ENCODE measurements at places on chromosomes 7 and 10. TPM values are rescaled to one million over a fixed set of nuclear protein-coding genes. Genes with fewer than 3 reads are reported as not detected.
A peak's percentile ranks its signal among the peaks of the same experiment; 100 is the strongest.

ZP3 gene
- total RNA-seq, result not detected

RAB18 gene
- total RNA-seq, result 20.7 TPM

FAM25C gene
- not detected for total RNA-seq

OR2A12 gene
- not detected for total RNA-seq

PRF1 gene
- 6.6 TPM for total RNA-seq

MCM10 gene
- not detected for total RNA-seq

CARD11 gene
- total RNA-seq, result 3.3 TPM

ACTL6B gene
- not detected for total RNA-seq

GRCh38 chr7:128275681-128276080 lies 34.6 kb downstream of the LEP start:
- no peaks in the 10 kb centered on the region for H3K4me1 ChIP-seq
- H3K27ac ChIP-seq, result no peak overlapping the region
- no peaks in the 10 kb centered on the region for H3K36me3 ChIP-seq
- DNase-seq, result no peak

DNA sequence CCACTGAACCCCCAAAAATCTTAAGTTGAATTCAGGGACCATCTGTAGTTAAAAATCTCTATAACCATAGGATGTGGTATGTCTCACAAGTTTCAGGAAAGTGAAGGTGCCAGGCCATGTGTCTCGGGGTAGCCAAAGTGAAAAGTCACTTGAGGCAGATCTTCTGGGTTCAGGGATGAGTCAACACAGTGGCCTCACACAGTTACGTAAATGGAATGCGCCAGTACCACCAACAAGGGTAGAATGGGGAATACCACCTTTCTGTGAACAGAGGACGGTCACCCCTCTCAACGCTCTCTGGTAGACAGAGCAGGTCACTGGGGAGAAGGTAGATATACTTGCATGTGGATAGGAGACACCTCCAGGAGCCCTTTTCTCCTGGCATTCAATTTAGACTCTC lies 71.4 kb downstream of the ELMO1 start:
- H3K4me3 ChIP-seq, result no peak overlapping the region
- H3K36me3 ChIP-seq, result peaks cover 21% of the 10 kb centered on the region
- H3K4me1 ChIP-seq, result no peaks in the 10 kb centered on the region
- no peak for DNase-seq

GRCh38 chr7:77459311-77459726 lies 43.2 kb upstream of the GSAP start:
- H3K4me3 ChIP-seq, result no peak overlapping the region
- H3K27me3 ChIP-seq, result no peaks in the 10 kb centered on the region
- H3K27ac ChIP-seq, result no peak overlapping the region
- no peaks in the 10 kb centered on the region for H3K36me3 ChIP-seq
- DNase-seq, result no peak

GRCh38 chr7:48085942-48086341 lies 3.1 kb upstream of the UPP1 start:
- no peak overlapping the region for H3K4me3 ChIP-seq
- no peaks in the 10 kb centered on the region for H3K27me3 ChIP-seq
- no peaks in the 10 kb centered on the region for H3K36me3 ChIP-seq
- H3K27ac ChIP-seq, result no peak overlapping the region
- peaks cover 66% of the 10 kb centered on the region for H3K4me1 ChIP-seq

- DNase-seq, result no peak
- no peak overlapping the region for H3K27ac ChIP-seq
- H3K36me3 ChIP-seq, result no peaks in the 10 kb centered on the region
- H3K4me3 ChIP-seq, result no peak overlapping the region
- no peaks in the 10 kb centered on the region for H3K4me1 ChIP-seq
Measured at GRCh38 chr10:23417254-23417653, 21.6 kb upstream of the OTUD1 start.

GRCh38 chr10:129945941-129946760 lies 17.9 kb downstream of the EBF3 start:
- H3K4me1 ChIP-seq, result peaks cover 84% of the 10 kb centered on the region
- H3K36me3 ChIP-seq, result no peaks in the 10 kb centered on the region
- H3K27me3 ChIP-seq, result no peaks in the 10 kb centered on the region
- peak overlapping the region; percentile 17 for H3K4me3 ChIP-seq
- H3K27ac ChIP-seq, result peak overlapping the region; percentile 65

GRCh38 chr7:44097064-44097932 lies 6.8 kb upstream of the AEBP1 start:
- no peak overlapping the region for H3K27ac ChIP-seq
- H3K36me3 ChIP-seq, result no peaks in the 10 kb centered on the region
- DNase-seq, result no peak
- no peak overlapping the region for H3K4me3 ChIP-seq
- no peaks in the 10 kb centered on the region for H3K27me3 ChIP-seq

- no peaks in the 10 kb centered on the region for H3K4me1 ChIP-seq
- no peak overlapping the region for H3K27ac ChIP-seq
- H3K27me3 ChIP-seq, result no peaks in the 10 kb centered on the region
- no peak for DNase-seq
Measured at GRCh38 chr7:94923412-94923811, 16.0 kb downstream of the PPP1R9A start.

- no peak overlapping the region for H3K4me3 ChIP-seq
- H3K4me1 ChIP-seq, result no peaks in the 10 kb centered on the region
- no peak overlapping the region for H3K27ac ChIP-seq
- no peak for DNase-seq
- no peaks in the 10 kb centered on the region for H3K27me3 ChIP-seq
- H3K36me3 ChIP-seq, result no peaks in the 10 kb centered on the region
Measured at GRCh38 chr7:146417176-146417575, 300.6 kb downstream of the CNTNAP2 start.

GRCh38 chr7:68699090-68699711 lies 899.1 kb upstream of the AUTS2 start:
- H3K27me3 ChIP-seq, result no peaks in the 10 kb centered on the region
- DNase-seq, result no peak
- no peak overlapping the region for H3K27ac ChIP-seq
- H3K4me3 ChIP-seq, result no peak overlapping the region
- H3K4me1 ChIP-seq, result no peaks in the 10 kb centered on the region

GRCh38 chr10:43421519-43421918 lies 12.5 kb upstream of the HNRNPF start:
- no peaks in the 10 kb centered on the region for H3K36me3 ChIP-seq
- peak overlapping the region; percentile 97 for H3K27ac ChIP-seq
- peak overlapping the region; percentile 70 for H3K4me3 ChIP-seq
- peaks cover 27% of the 10 kb centered on the region for H3K4me1 ChIP-seq

DNA sequence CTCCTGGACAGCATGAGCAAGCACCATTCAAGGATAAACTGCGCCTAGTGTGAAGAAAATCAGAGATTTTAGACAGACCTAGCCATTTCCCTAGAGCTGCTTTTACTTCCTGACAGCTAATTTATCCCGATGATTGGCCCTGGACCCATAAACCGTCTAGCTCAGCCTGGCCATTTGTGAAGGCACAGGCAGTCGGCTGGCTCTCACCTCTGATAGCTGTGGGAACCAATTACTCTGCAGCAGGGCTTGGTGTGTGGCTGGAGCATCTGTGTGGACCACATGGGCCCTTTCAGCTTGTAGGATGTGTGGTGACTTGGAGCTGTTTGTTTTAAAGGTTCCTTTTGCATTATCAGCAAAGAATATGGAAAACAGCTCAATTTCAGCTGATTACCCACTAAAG lies 111.1 kb upstream of the NPY start:
- DNase-seq, result no peak
- no peaks in the 10 kb centered on the region for H3K4me1 ChIP-seq
- no peak overlapping the region for H3K27ac ChIP-seq
- H3K4me3 ChIP-seq, result no peak overlapping the region
- H3K27me3 ChIP-seq, result no peaks in the 10 kb centered on the region

DNA sequence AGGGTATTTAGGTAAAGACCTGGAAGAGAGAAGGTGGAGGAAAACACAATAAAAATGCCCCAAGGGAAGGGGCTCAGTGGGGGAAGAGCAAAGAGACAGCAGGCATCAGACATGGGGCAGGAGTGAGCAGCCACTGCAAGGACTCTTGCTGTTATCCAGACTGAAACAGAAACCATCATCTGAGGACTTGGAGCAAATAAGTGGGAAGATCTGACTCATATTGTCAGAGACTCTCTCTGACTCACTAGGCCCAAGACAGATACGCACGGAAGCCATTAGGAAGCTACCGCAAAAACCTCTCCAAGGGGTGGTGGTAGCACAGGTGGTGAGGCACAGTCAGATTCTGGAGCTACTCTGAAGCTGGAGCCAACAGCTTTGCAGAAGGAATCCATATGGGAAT lies 110.7 kb downstream of the RNF32 start:
- DNase-seq, result no peak
- H3K27me3 ChIP-seq, result no peaks in the 10 kb centered on the region
- no peaks in the 10 kb centered on the region for H3K4me1 ChIP-seq
- H3K4me3 ChIP-seq, result no peak overlapping the region

- peak; percentile 93 for DNase-seq
- peak overlapping the region; percentile 100 for H3K27ac ChIP-seq
- peaks cover 66% of the 10 kb centered on the region for H3K4me1 ChIP-seq
- H3K36me3 ChIP-seq, result peaks cover 38% of the 10 kb centered on the region
- H3K27me3 ChIP-seq, result no peaks in the 10 kb centered on the region
Measured at GRCh38 chr10:101000915-101001658, 1.5 kb downstream of the LZTS2 start.

DNA sequence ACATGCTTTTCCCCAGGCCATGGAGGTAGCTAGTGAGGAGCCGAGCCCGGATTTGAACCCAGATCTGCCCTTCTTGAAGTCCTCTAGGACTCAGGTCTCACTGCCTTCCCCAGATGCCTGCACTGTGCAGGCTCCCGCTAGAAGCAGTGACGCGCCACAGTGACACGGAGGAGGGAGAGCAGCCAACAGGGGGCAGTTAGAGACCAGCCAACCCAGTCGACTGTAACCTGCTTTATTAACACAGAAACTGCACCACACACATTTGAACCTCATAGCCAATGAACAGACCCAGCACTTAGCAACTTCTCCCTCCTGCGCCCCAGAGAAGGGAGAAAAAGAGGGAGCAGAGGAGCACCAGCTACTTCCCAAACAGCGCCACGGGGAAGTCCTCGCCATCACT lies 27.4 kb downstream of the PILRA start:
- peaks cover 45% of the 10 kb centered on the region for H3K36me3 ChIP-seq
- peaks cover 13% of the 10 kb centered on the region for H3K4me1 ChIP-seq
- no peak overlapping the region for H3K27ac ChIP-seq

DNA sequence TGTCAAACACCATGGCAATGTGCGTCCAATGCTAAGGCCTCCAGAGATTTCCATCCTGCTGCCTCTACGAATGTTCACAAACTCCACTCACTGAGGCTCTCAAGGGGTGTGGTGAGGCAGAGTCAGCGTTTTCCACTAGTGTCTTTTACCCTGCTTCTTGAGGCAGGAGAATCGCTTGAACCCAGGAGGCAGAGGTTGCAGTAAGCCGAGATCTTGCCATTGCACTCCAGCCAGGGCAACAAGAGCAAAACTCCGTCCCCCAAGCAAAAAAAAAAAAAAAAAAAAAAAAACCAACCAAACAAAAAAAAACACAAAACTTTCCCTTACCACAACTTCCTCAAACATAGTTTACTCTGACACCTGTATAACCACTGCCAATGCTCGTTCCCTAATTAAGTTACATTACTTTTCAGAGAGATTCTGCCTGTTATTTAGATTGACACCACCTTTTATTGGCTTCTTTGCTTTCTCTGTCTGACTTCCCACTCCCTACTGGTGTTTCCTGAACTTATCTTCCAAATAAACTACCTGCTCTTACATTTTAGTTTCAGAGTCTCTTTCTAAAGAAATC lies 102.1 kb upstream of the ZNF746 start:
- DNase-seq, result no peak
- no peaks in the 10 kb centered on the region for H3K4me1 ChIP-seq
- H3K27ac ChIP-seq, result no peak overlapping the region
- no peak overlapping the region for H3K4me3 ChIP-seq
- H3K36me3 ChIP-seq, result peaks cover 11% of the 10 kb centered on the region
- H3K27me3 ChIP-seq, result no peaks in the 10 kb centered on the region

DNA sequence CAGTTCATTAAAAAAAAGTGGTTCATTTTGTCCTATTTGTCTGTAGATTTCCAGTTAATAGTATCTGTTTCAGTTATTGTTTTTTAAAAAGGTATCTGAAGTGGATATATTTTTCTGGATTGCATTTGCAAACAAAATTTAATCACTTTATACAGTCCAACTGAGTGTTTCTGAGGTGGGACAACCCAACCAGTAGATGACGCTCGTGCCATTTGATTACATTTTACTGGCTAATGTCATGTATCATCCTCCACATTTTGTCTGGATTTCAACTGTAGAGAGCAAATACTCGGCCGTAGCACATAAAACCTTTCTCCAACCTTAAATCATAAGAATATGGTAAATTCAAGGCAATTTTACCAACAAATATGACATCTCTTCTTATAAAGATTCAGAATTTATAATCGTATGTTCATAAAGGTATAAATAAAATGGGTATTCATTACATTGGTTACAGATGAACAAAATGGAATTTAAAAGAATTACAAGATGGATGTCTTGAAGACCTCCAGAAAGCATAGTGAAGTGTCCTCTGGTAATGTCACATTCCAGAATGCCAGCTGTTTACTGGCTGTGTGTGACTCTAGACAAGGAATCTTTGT lies 789.0 kb downstream of the PHTF2 start:
- H3K4me1 ChIP-seq, result no peaks in the 10 kb centered on the region
- no peaks in the 10 kb centered on the region for H3K36me3 ChIP-seq

- no peaks in the 10 kb centered on the region for H3K27me3 ChIP-seq
- no peak overlapping the region for H3K27ac ChIP-seq
- DNase-seq, result no peak
- H3K4me3 ChIP-seq, result no peak overlapping the region
- H3K4me1 ChIP-seq, result no peaks in the 10 kb centered on the region
Measured at GRCh38 chr10:10833955-10834354, 183.7 kb upstream of the CELF2 start.

DNA sequence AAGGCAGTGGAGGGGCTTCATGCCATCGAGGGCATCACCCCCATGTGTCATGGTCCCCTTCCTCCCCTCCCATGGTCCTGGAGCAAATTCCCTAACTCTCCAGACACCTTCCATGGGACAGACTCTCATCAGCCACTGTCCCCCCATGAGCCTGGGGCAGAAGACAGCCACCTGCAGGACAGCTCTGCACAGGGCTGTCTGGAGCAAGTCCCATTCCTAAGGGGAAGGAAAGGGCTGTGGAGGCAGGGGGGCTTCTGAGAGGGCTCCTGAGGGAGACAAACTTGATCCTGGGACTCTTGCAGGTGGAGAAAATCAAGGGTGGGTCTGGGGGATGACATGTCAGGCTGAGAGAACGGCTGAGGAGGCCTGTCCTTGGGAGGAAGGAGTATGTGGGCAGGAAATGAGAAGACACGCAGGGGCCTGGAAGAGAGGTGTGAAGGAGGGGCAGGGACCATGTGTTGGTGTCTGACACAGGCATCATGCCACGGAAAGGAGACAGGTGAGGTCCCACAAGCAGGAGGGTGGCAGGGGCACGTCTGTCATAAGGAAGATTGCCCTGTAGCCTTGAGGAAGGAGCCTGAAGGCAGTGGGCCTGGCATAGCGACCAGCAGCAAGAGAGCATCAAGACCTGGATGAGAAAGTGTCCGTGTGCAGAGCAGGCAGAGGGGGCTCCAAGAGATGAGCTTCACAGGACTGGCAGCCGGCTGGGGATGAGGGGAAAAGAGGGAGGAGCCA lies 14.4 kb upstream of the GDF10 start:
- H3K4me3 ChIP-seq, result no peak overlapping the region
- no peak for DNase-seq

- no peaks in the 10 kb centered on the region for H3K36me3 ChIP-seq
- H3K27me3 ChIP-seq, result no peaks in the 10 kb centered on the region
- no peak for DNase-seq
- H3K4me1 ChIP-seq, result peaks cover 14% of the 10 kb centered on the region
Measured at GRCh38 chr10:98242823-98243222, 25.2 kb downstream of the LOXL4 start.

GRCh38 chr7:31488562-31489203 lies 25.2 kb upstream of the ITPRID1 start:
- H3K27ac ChIP-seq, result no peak overlapping the region
- H3K4me3 ChIP-seq, result no peak overlapping the region
- DNase-seq, result peak; percentile 24
- H3K27me3 ChIP-seq, result no peaks in the 10 kb centered on the region
- H3K4me1 ChIP-seq, result peaks cover 15% of the 10 kb centered on the region

Data from tibial nerve (tissue), 4 donors.